RCC 7860 (cell line): ENCODE measurements at places on chromosomes 16 and 17.

- peak; percentile 63 for DNase-seq
These were observed 56.9 kb upstream of the HAS3 start for GRCh38 chr16:69048328-69049120.

GRCh38 chr17:82664276-82664575, 16.0 kb upstream of the WDR45B start:
- DNase-seq: no peak

DNA sequence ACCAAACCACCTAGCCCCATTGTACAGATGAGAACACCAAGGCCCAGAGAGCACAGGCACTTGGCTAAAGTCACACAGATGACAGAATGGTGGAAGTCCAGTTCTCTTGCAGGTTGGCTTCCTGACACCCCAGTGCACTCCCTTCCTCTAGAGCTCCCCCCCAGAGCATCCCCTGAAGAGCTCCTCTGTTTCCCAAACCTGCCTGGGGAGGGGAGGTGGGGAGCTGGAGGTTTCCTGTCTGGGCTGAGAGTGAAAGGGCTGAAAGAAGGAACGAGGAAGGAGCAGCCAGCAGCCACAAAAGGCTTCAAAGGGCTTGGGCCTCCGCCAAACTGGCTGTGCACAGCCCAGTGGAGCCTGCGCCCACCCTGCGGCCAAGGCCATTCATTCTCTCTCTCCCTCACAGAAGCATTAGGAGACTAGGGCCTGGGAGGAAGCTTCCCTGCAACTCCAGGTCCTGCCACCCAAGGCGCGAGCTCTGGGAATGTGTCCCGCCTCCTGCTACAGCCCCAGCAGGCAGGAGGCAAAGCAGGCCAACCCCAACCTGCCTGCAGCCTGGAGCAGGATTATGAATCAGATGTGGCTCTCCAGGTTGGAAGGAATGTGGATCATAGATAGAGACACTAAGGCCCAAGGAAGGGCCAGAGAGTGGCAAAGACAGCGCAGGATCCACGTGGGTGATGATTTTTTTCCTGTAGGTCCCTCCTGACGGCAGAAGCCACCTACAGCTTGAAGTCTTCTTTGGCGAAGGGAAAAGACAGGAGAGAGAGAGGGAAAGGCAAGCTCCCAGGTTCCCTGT, 913 bp downstream of the SLC13A5 start:
- no peak for DNase-seq

- no peak for DNase-seq
These were observed 19.1 kb upstream of the APOH start for GRCh38 chr17:66248285-66248684.

DNA sequence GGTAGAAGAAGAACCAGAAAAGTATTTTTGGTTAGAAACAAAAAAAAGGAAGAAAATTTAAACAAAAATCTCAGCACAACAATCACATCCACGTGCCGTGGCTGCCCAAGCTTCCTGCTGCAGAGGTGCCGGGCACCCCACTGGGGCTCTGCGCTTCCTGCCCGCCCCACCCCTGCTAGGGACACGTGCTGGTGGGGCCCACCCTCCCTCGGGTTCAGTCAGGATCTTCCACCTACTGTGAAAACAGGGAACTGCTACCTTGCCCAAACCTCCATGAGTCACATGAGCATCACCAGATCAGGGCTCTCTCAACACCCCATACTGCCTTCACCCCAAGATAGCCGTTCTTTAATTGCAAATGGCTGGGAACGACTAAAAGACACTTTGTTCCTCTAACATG, 24.4 kb upstream of the CYTH1 start:
- no peak for DNase-seq

DNA sequence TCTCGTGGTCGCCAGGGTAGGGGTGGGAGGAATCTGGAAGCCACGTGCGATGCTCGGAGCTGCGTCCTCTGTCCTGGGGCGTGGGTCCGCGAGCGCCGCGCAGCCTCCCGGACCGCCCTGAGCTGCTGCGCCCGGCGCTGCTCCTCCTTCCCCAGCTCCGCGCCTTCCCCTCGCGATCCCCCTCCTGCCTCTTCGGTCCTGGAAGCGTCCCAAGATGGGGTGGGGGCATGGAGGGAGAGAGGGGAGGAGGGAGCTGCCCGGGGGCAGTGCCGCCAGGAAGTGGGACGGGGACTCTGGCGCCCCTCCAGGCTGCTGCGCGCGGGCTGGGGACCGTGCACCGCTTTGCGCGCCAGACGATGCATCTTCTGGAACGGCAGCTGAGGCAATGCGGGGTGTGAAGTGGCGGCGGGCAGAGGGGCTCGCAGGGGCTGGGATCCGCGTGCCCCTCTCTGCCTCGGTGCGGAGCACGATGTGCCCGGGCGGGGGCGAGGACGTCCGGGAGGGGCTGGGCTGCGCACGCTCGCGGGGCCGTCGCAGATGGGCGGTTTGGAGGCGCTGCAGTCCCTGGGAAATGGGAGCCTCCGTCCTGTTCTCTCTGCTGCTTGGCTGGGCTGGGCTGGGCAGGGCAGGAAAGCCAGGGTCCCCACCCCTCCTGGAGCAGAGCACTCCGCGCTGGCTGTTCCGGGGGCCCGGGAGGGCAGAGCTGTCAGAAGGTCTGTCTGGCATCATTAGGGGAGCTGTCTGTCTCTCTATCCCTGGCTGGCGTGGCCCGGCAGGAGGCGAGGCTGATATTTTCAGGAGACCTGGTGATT, 388.0 kb downstream of the SEC14L1 start:
- DNase-seq: no peak

DNA sequence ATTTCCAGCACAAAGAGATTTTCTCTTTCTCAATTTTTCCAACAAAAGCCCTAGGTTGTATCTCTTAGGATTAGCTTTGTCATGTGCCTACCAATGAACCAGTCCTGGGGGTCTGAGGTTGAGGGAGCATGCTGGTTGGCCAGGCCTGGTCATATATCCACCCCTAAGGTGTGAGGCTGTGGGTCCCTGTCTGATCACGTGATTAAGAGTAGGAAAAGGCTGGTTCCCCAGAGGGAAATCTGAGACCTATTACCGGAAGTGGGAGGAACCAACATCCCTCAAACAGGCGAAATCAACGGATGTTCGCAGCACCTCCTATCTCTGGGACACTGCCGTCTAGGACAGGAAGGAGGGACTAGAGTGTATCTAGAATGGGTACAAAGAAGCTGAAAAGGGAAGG, 185.7 kb upstream of the IRX5 start:
- DNase-seq: no peak

GRCh38 chr16:56985288-56985961, 3.9 kb upstream of the NLRC5 start:
- peak; percentile 61 for DNase-seq

DNA sequence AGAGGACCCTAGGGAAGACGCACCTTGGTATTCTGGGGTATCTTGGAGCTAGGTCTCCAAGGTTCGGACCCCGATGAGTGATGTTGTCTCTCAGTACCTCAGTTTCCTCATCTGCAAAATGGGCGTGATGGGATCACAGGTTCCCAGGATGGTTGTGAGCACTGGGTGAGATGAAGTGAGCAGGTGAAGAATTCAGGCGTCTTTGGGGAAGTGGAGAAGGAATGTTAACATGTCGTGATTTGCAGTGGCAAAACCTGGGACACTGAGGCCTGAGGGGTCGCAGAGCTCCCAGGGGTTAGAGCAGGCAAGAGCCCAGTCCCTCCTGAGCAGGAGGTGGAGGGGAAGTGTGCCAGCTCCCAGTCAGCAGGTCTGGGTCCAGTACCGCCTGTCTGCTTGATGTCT, 215.1 kb upstream of the GSE1 start:
- no peak for DNase-seq

DNA sequence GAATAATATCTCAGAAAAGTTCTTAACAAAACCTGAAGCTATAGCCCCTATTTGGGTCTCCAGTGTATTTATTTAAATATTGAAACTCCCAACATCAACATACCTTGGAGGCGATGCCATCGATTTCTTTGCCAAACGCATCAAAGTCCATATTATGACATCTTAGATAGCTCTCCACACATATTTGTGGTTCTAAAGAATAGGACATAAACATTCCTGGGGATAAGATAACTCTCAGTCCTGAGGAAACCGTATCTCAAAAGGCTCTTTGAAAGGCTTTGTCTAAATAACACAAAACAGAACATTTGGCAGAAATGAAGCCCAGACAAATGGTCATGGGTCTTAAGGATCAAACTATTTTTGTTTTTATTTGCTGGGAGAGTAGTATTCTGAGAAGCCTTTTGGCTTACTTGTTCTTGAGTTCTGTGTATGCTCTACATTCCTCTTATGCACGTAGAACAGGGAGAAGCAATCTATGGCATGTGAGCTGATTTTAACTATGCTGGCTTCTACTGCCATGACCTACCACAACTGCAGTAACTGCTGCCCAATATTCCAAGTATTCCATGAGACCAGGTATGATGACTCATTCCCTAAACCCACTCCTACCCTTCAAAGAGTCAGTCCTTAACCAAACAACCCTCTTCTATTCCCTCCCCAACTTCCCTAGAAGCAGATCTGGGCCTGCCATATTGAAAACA, 279.0 kb upstream of the ZFHX3 start:
- DNase-seq: no peak

DNA sequence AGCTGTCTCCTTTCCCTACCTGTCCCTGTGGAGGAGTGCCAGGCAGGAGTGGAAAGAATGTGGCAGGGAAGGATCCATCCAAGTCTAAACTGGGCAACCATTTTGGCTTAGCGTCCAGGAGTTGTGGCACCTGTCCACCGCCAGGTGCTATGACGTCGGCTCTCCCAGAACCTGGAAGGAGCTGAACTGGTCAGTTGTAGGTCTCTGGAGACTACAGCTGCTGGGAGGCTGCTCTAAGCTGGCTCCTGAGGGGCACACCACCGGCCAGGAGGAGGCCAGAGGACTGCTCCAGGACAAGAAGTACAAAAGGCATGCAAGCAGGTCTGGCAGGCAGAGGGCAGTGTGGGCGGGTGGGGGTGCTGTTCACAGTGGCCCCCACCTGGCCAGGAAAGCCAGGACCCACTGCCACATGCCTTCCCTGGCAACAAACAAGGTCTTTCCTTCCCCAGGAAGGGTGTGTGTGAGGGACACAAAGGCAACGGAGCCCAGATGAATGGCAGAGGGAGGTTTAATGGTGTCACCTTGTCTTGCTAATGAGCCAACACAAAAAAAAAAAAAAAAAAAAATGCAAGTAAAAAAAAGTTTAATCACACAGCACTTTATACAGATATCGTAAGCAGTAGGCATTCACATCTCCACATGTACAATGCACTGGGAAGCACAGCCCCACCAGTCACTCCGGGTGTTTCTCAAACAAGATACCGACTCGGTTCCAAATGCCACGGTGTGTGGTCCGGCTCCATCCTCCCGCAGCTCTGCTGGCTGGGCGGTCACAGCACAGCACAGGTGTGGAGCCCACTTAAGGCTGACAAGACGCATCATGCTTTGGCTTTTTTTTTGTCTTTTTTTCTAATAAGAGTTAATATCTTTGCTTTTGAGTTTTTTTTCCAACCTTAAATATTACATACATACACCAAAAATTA, 4.8 kb downstream of the SPHK1 start:
- peak; percentile 22 for DNase-seq

DNA sequence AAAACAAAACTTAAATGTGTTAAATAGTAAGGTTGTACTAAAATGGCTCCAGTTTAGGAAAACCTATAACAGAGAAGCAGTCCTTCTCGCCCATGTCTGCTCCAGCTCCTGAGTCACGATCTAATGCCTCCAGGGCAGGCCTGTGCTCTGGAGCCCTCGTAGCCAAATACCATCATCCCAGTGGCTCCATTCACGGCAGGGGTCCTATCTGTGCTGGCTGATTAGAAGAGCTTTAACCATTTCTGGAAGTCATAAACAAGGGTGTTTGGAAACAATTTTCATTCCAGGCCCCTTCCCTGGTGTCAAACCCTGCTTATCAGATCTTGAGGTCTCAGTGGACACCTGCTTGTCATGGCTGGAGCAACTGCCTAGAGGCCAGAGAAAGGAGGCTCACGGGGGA, 336.9 kb downstream of the SOX9 start:
- DNase-seq: no peak

- DNase-seq: no peak
These were observed 13.9 kb upstream of the NCBP3 start for GRCh38 chr17:3859940-3860339.

- DNase-seq: no peak
These were observed 1.4 kb downstream of the PLD6 start for GRCh38 chr17:17204635-17205231.

GRCh38 chr16:50474138-50474537, 74.1 kb upstream of the NKD1 start:
- DNase-seq: no peak
